ENCODE measurements at places on chromosomes 3 and 15.

GRCh38 chr3:180743813-180744590 is 64.7 kb upstream of the CCDC39 start:
- peaks cover 20% of the 10 kb centered on the region for H3K27me3 ChIP-seq
- no peak for DNase-seq
- H3K36me3 ChIP-seq, result no peaks in the 10 kb centered on the region

GRCh38 chr3:70824773-70825172 is 512.3 kb upstream of the MDFIC2 start:
- peaks cover 3% of the 10 kb centered on the region for H3K27me3 ChIP-seq
- no peaks in the 10 kb centered on the region for H3K4me1 ChIP-seq
- no peak overlapping the region for H3K4me3 ChIP-seq
- DNase-seq, result no peak
- H3K36me3 ChIP-seq, result no peaks in the 10 kb centered on the region
- H3K27ac ChIP-seq, result no peak overlapping the region

DNA sequence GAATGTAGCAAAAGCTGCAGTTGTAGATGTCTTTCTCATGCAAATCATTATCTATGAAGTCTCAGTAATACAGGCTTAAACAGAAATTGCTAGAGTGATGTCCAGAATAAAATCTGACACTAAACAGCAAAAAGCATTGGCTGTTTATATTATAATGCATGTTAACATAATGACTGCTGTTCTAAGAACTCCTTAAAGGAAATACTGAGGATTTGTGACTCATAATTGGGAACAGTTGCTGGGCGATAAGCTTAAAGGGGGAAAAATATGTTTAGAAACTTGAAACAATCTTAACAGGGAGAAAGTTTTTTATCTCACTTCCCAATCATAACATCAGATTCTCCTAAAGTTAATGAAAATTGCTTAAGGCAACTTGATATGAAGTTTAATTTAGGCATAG is 17.5 kb downstream of the TIPARP start:
- H3K27ac ChIP-seq, result no peak overlapping the region
- H3K27me3 ChIP-seq, result no peaks in the 10 kb centered on the region
- peaks cover 69% of the 10 kb centered on the region for H3K36me3 ChIP-seq
- H3K4me3 ChIP-seq, result peak overlapping the region; percentile 50

- no peak overlapping the region for H3K27ac ChIP-seq
- peaks cover 5% of the 10 kb centered on the region for H3K27me3 ChIP-seq
- H3K36me3 ChIP-seq, result no peaks in the 10 kb centered on the region
- no peak for DNase-seq
- H3K4me3 ChIP-seq, result no peak overlapping the region
Observed at GRCh38 chr3:8460815-8461456, 40.7 kb upstream of the LMCD1 start.

DNA sequence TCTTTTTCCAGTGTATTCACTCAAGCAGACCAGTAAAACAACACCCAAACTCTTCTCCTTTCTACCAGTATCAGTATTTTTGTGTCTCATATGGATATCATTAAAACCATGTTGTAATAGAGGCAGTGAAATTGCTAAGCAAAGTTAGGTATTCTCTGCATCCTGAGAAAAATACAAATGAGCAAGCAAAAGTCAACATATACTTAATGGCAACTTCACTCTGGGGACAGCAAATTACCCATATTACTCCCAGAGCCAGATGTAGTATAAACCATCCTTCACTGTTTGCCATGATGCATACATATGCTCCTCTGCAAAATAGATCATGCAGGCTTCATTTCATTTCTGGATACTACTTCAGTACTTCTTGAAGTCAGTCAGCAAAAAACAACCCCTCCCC is 22.1 kb downstream of the UBA5 start:
- H3K27me3 ChIP-seq, result no peaks in the 10 kb centered on the region
- no peak overlapping the region for H3K4me3 ChIP-seq
- peak overlapping the region; percentile 36 for H3K27ac ChIP-seq
- no peak for DNase-seq

GRCh38 chr15:90863987-90864386 is 4.4 kb upstream of the FURIN start:
- no peak overlapping the region for H3K4me3 ChIP-seq
- no peak for DNase-seq
- no peaks in the 10 kb centered on the region for H3K27me3 ChIP-seq
- H3K36me3 ChIP-seq, result no peaks in the 10 kb centered on the region
- no peak overlapping the region for H3K27ac ChIP-seq

- DNase-seq, result no peak
- no peaks in the 10 kb centered on the region for H3K4me1 ChIP-seq
- H3K4me3 ChIP-seq, result no peak overlapping the region
- H3K27ac ChIP-seq, result no peak overlapping the region
- peaks cover 4% of the 10 kb centered on the region for H3K27me3 ChIP-seq
Observed at GRCh38 chr3:137039570-137039969, 81.8 kb downstream of the IL20RB start.

GRCh38 chr15:31333119-31333518 is 6.5 kb downstream of the KLF13 start:
- no peaks in the 10 kb centered on the region for H3K27me3 ChIP-seq
- peaks cover 86% of the 10 kb centered on the region for H3K4me1 ChIP-seq
- H3K4me3 ChIP-seq, result peak overlapping the region; percentile 29
- DNase-seq, result no peak

- H3K4me3 ChIP-seq, result no peak overlapping the region
- H3K27ac ChIP-seq, result no peak overlapping the region
Observed at GRCh38 chr15:96735632-96736240, 405.2 kb downstream of the NR2F2 start.

GRCh38 chr3:48268381-48268935 is 27.6 kb downstream of the ZNF589 start:
- peaks cover 16% of the 10 kb centered on the region for H3K4me1 ChIP-seq
- H3K36me3 ChIP-seq, result peaks cover 2% of the 10 kb centered on the region
- peak overlapping the region; percentile 89 for H3K27ac ChIP-seq
- H3K4me3 ChIP-seq, result peak overlapping the region; percentile 52
- DNase-seq, result peak; percentile 47

DNA sequence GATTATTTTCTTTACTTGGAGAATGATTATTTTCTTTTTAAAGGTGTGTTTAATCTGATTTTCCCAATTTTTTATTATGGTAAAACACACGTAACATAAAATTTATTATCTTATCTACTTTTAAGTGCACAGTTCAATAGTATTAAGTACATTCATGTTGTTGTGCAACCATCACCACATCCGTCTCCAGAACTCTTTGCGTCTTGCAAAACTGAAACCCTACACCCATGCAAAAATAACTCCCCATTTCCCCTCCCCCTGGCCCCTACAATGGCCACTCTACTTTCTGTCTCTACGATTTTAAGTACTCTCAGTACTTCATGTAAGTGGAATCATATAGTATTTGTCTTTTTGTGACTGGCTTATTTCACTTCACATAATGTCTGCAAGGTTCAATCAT is 230.7 kb downstream of the SATB1 start:
- H3K4me1 ChIP-seq, result no peaks in the 10 kb centered on the region
- H3K27ac ChIP-seq, result no peak overlapping the region
- H3K4me3 ChIP-seq, result no peak overlapping the region

- peak overlapping the region; percentile 81 for H3K27ac ChIP-seq
- DNase-seq, result no peak
- H3K4me1 ChIP-seq, result peaks cover 46% of the 10 kb centered on the region
- H3K4me3 ChIP-seq, result peak overlapping the region; percentile 64
- peaks cover 27% of the 10 kb centered on the region for H3K36me3 ChIP-seq
- no peaks in the 10 kb centered on the region for H3K27me3 ChIP-seq
Observed at GRCh38 chr3:152258448-152259393, 10.0 kb upstream of the MBNL1 start.

- no peaks in the 10 kb centered on the region for H3K36me3 ChIP-seq
- peaks cover 25% of the 10 kb centered on the region for H3K27me3 ChIP-seq
- H3K4me3 ChIP-seq, result no peak within 1 kb of the TSS
- no peak within 1 kb of the TSS for H3K27ac ChIP-seq
- H3K4me1 ChIP-seq, result no peaks in the 10 kb centered on the region
Observed at GRCh38 chr3:184052767-184053166, at the start of gene HTR3C. TSS of gene HTR3C (plus strand) at chr3:184053047. CDS start at chr3:184053081, 34 bp downstream.

DNA sequence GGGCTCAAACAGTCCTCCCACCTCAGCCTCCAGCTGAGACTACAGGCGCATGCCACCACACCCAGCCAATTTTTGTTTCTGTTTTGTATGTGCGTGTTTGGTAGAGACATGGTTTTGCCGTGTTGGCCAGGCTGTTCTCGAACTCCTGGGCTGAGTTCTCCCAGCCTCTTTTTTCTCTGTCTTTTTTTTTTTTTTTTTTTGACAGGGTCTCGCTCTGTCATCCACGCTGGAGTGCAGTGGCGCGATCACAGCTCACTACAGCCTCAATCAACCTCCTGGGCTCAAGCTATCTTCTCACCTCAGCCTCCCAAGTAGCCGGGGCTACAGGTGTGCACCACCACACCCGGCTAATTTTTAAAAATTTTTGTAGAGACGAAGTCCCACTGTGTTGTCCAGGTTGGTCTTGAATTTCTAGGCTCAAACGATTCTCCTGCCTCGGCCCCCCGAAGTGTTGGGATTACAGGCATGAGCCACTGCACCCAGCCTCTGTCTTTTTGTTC is 867 bp upstream of the DCAF1 start:
- H3K27me3 ChIP-seq, result no peaks in the 10 kb centered on the region
- DNase-seq, result peak; percentile 8
- H3K4me1 ChIP-seq, result peaks cover 17% of the 10 kb centered on the region
- H3K27ac ChIP-seq, result peak overlapping the region; percentile 89
- H3K4me3 ChIP-seq, result peak overlapping the region; percentile 89
- H3K36me3 ChIP-seq, result peaks cover 21% of the 10 kb centered on the region

GRCh38 chr15:90097475-90097874 is 4.8 kb downstream of the IDH2 start:
- H3K36me3 ChIP-seq, result peaks cover 30% of the 10 kb centered on the region
- peaks cover 75% of the 10 kb centered on the region for H3K4me1 ChIP-seq
- H3K27me3 ChIP-seq, result no peaks in the 10 kb centered on the region
- peak overlapping the region; percentile 92 for H3K27ac ChIP-seq
- H3K4me3 ChIP-seq, result peak overlapping the region; percentile 78

DNA sequence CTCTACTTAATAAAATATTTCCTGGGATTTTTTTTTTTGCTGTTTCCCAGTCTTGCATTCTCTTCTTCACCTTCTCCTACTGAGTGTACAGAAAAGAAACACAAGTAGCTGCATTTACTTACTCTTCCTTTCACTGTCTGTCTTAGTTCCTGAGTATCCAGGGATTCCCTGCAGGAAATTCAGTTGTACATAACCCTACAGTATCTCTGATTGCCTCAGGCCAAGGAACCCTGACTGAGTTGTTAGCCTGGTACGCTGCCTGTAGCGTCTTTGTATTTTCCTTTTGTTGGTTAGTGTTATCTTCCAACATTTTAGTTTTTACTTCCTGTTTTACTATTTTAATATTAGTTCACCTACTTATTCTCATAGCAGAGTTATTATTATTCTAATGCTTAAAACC is 142.5 kb upstream of the ROBO1 start:
- no peaks in the 10 kb centered on the region for H3K27me3 ChIP-seq
- DNase-seq, result no peak
- H3K4me3 ChIP-seq, result no peak overlapping the region
- no peaks in the 10 kb centered on the region for H3K36me3 ChIP-seq
- H3K4me1 ChIP-seq, result no peaks in the 10 kb centered on the region

DNA sequence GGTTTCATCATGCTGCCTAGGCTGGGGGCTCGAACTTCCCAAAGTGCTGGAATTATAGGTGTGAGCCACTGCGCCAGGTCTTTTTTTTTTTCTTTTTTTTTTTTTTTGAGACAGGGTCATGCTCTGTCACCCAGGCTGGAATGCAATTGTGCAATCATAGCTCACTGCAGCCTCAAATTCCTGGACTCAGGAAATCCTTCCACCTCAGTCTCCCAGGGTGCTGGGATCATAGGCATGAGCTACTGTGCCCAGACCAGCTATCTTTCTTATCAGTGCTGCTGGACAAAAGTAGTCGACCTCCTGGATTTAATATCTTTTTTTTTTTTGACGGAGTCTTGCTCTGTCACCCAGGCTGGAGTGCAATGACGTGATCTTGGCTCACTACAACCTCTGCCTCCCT is 60.8 kb downstream of the TFDP2 start:
- no peaks in the 10 kb centered on the region for H3K4me1 ChIP-seq
- no peak for DNase-seq
- H3K27ac ChIP-seq, result no peak overlapping the region
- H3K4me3 ChIP-seq, result no peak overlapping the region
- no peaks in the 10 kb centered on the region for H3K27me3 ChIP-seq

GRCh38 chr3:123149525-123149924 is 52.2 kb upstream of the SEC22A start:
- H3K36me3 ChIP-seq, result peaks cover 4% of the 10 kb centered on the region
- H3K27ac ChIP-seq, result no peak overlapping the region
- H3K4me1 ChIP-seq, result no peaks in the 10 kb centered on the region
- H3K27me3 ChIP-seq, result no peaks in the 10 kb centered on the region

- H3K4me1 ChIP-seq, result no peaks in the 10 kb centered on the region
- H3K36me3 ChIP-seq, result no peaks in the 10 kb centered on the region
- DNase-seq, result no peak
- no peaks in the 10 kb centered on the region for H3K27me3 ChIP-seq
- H3K4me3 ChIP-seq, result no peak overlapping the region
Observed at GRCh38 chr15:52228921-52229320, 37.7 kb upstream of the GNB5 start.

DNA sequence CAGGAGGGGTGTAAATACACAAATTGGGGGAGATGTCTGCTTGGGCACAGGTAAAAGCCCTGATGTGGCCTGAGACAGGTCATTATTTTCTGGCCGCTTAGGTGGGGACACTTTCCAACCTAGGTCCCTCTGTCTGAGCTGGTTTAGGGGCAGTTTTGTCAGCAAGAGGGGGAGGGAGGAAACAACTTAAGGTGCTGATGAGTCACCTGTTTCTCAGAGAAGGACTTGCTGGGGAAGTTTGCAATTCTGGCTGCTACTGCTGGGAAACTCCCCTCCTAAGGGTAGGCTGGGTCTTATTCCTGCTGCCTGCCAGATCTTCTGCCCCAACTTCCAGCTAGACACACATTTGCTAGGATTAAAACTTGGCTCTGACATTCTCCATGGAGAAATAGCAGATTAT is 4.8 kb upstream of the RHOV start:
- no peak overlapping the region for H3K27ac ChIP-seq
- H3K4me1 ChIP-seq, result peaks cover 5% of the 10 kb centered on the region
- no peak for DNase-seq
- peaks cover 9% of the 10 kb centered on the region for H3K27me3 ChIP-seq

GRCh38 chr3:69893274-69893673 is 106.3 kb upstream of the SAMMSON start:
- H3K4me3 ChIP-seq, result no peak overlapping the region
- H3K27ac ChIP-seq, result no peak overlapping the region
- no peaks in the 10 kb centered on the region for H3K4me1 ChIP-seq
- H3K36me3 ChIP-seq, result no peaks in the 10 kb centered on the region

- no peak for DNase-seq
- H3K4me3 ChIP-seq, result no peak overlapping the region
- H3K36me3 ChIP-seq, result peaks cover 6% of the 10 kb centered on the region
- no peak overlapping the region for H3K27ac ChIP-seq
Observed at GRCh38 chr15:63478243-63478642, 26.1 kb upstream of the USP3 start.

DNA sequence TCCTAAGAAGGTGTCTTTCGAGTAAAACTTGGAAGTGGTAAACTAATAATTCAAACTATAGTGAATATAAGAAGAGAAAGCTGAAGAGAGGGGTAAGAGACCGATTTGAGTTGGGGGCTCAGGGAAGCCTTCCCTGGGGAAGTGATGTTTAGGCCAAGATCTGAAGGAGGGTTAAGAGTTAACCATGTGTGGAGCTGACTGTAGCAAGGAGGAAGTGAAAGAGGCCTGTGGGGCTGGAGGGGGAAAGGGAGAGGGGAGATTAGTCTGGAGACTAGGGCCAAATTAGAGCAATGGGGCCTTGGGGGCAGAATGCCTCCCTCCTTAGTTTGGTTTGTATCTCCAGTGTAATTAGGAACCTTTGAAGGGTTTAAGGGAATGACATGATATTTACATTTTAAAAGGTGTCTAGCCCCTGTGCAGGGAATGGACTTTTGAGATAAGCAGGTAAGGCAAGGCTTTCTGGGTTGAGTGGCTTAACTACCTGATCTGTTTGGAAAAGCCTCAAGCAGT is 2.2 kb downstream of the ZNF592 start:
- DNase-seq, result no peak
- peaks cover 62% of the 10 kb centered on the region for H3K4me1 ChIP-seq
- H3K27me3 ChIP-seq, result no peaks in the 10 kb centered on the region
- peak overlapping the region; percentile 30 for H3K27ac ChIP-seq
- peaks cover 19% of the 10 kb centered on the region for H3K36me3 ChIP-seq
